ENCODE measurements at places on chromosomes 7 and 10.

DNA sequence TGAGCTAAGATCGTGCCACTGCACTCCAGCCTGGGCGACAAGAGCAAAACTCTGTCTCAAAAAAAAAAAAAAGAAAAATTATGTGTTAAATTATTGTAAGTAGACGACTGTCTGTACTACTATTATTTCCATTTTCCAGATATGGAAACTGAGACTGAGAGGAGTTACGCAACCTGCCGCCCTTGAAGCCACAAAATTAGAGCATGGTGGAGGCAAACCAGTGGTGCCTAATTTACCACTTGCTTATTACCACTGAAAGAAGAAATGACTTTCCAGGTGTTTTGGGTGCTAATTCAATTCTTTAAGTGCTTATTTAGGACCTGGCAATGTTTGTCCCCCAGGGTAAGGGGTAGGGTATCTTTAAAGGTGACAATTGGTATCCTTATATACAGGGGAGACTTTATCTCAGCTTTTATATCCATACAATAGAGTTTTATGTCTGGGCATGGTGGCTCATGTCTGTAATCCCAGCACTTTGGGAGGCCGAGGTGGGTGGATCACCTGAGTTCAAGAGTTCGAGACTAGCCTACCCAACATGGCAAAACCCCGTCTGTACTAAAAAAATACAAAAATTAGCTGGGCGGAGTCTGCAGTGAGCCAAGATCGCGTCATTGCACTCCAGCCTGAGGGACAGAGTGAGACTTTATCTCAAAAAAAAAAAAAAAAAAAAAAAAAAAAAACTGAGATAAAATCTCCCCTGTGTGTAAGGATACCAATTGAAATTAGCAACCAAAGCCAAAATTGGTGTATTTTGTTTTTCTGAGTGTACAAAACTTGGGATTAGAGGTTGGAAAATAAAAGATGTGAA is 16.6 kb upstream of the CAMK1D start:
- DNase-seq: no peak

DNA sequence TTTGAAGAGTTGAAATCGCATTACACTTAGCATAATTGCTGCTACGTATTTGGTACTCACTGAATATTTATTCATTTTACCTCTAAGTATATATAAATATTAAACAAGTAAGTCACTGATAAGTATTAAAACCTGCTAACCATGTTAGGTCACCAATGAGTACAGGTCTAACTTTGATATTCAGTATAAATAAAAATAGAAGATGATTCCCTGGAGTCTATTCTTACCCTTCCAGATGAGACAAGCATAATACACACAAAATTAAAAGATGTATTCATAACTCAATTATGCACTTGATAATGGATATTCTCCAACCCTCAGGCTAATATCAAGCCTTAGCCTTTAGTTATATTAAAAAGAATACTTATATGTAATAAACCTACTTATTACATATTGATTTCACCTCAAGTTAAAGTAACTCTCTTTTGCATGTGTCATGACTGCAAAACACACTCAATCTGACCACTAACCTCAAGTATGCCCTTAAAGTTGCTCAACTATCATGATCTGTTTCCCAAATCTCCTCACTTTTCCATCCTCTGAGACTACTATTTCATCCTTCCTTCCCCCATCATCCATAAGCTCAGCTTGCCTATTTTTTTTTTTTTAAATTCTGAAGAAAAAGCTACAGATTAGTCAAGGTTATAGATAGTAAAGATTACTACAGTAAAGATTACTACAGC is 46.8 kb downstream of the IPMK start:
- DNase-seq: no peak

DNA sequence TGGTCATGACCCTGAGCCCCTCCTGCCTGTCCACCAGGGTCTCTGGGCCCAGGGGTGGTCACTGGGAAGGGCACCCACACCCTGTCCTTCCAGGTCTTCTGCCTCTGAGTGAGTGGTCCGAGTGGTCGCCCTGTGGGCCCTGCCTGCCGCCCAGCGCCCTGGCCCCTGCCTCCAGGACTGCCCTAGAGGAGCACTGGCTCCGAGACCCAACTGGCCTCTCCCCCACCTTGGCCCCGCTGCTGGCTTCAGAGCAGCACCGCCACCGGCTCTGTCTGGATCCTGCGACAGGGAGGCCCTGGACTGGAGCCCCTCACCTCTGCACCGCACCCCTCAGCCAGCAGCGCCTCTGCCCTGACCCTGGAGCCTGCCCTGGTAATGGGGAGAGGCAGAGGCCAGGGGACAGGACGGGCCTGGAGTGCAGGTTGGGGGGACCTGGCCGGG is 13.9 kb upstream of the ZNF862 start:
- DNase-seq: no peak

GRCh38 chr10:11687779-11688447 is 54.3 kb upstream of the ECHDC3 start:
- no peak for DNase-seq

- no peak for DNase-seq
Observed at GRCh38 chr7:33400214-33400538, 270.8 kb downstream of the BBS9 start.

- DNase-seq: no peak
Observed at GRCh38 chr10:102121739-102122372, 1.7 kb upstream of the LDB1 start.

- DNase-seq: no peak
Observed at GRCh38 chr7:151851145-151851751, 25.7 kb downstream of the PRKAG2 start.

DNA sequence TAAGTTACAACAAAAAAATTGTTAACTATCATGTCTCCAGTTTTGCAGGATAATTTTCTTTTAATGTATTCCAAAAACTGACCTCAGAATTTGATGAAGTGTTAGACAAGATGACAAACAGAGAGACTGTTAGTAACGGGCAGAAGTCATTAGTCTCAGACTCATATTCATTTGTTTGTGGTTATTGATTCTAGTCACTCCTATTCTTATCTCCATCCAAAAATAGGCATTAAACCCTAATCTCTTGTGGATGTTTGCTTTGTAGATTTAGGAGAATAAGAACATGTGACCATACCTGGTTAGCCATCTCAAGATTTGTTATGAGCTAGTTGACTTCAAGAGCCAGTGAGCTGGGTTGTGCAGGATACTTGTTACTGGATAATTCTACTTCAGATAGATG is 261.1 kb downstream of the AUTS2 start:
- DNase-seq: no peak

DNA sequence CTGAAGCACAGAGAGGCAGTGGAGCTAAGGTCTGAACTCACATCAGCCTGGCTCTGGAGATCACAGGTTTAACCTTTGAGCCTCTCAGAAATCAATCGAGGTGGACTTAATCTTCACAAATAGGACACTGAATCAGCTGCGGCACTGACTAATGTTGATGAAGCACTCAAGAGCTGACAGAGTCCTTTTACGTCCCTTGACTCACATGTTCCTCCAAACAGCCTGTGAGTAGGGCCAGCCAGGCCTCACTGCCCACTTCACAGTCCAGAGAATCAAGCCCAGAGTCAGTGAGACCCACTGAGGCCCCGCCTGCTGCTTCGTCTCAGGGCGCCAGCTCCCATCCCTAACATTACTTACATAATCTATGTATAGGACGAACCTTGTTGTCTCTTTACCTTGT is 63.1 kb downstream of the TNS3 start:
- no peak for DNase-seq

DNA sequence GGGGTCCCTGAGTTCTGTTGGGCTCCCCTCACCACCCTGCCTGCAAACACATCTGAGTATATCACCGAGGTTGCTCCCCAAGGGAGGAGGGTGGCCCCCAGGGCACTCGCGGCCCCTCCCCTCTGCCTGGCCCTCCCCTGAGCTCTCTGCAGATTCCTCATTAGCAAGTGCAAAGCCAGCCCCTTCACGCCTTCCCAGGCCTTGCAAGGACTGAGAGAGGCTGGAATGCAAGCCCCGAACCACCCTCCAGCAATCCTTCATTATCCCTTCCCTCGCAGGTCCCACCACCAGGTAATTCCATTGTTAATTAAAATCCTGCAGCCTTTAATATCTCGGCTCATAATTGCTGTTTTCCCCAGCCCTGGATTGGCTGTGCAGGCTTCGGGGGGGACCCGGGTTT is 35.3 kb upstream of the MYL10 start:
- no peak for DNase-seq

DNA sequence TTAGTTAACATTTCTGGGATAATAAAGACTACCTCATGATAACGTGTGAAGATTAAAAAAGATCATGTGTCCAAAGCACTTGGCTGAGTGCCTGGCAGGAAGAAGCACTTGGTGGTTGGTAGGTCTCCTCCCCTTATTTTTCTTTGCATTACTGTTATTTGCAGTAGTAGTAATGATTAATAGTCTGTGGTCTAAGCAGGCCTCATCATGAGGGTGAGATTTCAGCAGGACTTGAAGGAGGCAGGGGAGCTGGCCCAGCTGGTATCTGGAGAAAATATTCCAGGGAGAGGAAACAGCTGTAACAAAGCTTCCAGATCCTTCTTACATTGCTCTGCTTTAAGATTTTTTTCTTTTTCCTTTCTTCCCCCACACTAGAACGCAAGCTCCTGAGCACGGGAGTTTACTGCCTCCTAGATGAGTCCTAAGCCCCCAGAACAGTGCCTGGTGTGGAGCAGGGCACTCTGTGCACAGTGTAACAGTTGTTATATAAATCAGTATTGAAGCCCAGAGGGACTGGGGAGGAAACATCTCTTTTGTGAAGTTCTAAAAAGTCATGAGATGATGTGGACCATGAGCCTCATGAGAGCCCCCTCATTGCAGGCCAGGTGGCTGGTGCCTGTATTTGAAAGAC is 31.1 kb upstream of the RHEB start:
- DNase-seq: no peak

- no peak for DNase-seq
Observed at GRCh38 chr7:25852211-25852938, 299.6 kb upstream of the NFE2L3 start.

GRCh38 chr7:87413951-87414793 is 61.3 kb downstream of the ABCB4 start:
- no peak for DNase-seq

DNA sequence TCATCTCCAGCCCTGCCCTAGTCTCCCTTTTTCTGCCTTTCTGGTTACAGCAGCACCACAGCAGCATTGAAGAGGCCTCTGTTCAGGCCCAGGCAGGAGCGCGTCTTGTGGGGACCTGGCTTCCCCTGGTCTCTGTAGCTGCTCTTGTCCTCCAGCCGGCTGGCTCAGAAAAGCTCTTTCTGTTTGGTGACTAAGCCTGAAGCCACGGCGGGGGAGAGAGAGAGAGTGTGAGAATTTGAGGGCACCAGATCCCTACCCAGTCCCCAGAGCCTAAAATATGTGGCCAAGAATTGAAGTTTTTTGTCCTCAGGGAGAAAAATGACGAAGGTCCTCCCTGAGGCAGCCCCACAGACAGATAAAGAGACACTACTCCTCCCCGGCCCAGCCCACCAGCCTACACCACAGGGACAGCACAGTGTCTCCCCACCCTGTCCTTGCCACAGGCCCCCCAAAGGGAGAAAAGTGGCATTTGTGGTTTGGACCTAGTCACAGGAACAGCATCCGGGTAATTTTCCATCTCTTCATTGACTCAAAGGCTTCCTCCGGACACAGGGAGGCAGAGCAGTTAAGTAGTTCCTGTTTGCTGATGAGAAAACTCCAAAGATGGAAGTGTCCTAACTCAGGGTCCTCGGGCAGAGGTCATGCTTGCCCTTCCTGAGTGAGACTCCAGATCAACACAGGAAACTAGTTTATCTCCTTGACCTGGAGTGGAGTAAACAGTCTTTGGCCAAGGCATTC is 13.3 kb upstream of the FAM180A start:
- DNase-seq: no peak

GRCh38 chr10:102409604-102410428 is 8.8 kb downstream of the PSD start:
- no peak for DNase-seq

DNA sequence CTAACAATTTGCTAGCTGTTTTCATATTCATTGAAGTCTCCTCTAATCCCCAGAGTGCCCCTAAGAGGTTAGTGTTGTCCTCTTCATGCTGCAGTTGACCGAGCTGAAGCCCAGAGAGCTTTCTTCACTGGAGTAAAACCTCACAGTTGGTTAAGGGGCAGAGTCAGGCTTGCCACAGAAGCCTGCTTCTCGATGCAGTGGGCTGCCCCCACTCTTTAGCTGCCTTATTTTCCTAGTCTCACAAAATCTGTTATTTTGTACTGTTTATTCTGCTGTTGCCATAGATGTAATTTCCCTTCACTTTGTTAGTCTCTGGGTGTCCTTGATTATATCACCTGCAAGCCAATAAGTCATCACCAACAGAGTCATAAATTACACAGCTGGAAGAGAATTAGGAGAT is 56.3 kb upstream of the ZPBP start:
- no peak for DNase-seq

DNA sequence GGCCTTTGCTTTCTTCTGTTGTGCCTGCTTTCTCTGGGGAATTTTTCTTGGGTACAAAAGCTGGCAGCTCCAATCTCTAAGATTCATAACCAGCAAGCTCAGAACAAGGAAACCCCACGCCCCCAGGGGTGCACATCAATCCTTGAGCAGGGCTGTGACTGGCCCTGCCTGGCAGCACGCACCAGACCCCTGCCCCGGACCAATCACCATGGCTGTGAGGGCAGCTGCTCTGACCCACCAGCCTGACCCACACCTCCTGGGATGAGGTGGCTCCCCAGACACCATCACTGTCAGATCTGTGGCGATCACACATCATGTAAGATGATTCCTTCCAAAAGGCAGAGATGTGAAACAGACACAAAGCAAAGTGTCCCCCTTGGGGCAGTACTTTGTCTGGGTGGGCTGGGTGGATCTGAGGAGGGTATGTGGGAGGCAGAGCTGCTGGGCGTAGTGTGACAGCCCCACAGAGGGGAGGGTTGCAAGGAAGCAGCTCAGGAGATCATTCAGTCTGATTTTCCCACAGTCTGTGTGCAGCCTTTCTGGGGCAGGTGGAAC is 175.5 kb upstream of the SHH start:
- no peak for DNase-seq

DNA sequence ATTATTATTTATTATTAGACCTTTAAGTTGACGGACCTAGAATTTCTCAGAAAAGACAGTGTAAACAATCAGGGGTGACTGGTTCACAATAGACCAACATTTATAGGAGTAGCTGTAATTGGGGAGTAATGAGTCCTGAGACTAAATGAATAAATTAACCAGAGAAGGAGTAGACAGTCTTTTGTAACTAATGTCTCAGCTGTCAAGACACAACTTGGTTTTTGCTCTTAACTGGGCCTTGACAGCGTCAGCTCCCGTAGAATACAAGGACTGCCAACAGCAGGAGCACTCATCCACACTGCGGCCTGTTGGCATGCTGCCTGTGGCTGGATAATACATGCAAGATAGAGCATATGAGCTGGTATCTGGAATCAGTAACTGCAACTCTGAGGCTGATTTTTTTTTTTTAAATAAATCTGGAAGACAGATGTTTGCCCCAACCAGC is 123.9 kb downstream of the CACNA2D1 start:
- no peak for DNase-seq

- DNase-seq: no peak
Observed at GRCh38 chr10:44395396-44395795, 10.5 kb upstream of the CXCL12 start.

GRCh38 chr10:58435297-58435985 is 50.2 kb downstream of the TFAM start:
- DNase-seq: no peak

GRCh38 chr7:128781126-128781525 is 5.5 kb upstream of the OPN1SW start:
- DNase-seq: no peak

GRCh38 chr7:131222171-131222570 is 105.5 kb upstream of the MKLN1 start:
- DNase-seq: no peak

- DNase-seq: no peak
Observed at GRCh38 chr10:107275806-107276205, 111.3 kb upstream of the SORCS1 start.
